ENCODE measurements at places on chromosomes 16 and 17.

GRCh38 chr17:69734656-69735055 lies 320.2 kb downstream of the MAP2K6 start:
- no peak for DNase-seq

GRCh38 chr17:17535957-17536356 lies 39.8 kb upstream of the RASD1 start:
- no peak for DNase-seq

GRCh38 chr17:45893725-45894021 lies 681 bp upstream of the MAPT start:
- DNase-seq = no peak

DNA sequence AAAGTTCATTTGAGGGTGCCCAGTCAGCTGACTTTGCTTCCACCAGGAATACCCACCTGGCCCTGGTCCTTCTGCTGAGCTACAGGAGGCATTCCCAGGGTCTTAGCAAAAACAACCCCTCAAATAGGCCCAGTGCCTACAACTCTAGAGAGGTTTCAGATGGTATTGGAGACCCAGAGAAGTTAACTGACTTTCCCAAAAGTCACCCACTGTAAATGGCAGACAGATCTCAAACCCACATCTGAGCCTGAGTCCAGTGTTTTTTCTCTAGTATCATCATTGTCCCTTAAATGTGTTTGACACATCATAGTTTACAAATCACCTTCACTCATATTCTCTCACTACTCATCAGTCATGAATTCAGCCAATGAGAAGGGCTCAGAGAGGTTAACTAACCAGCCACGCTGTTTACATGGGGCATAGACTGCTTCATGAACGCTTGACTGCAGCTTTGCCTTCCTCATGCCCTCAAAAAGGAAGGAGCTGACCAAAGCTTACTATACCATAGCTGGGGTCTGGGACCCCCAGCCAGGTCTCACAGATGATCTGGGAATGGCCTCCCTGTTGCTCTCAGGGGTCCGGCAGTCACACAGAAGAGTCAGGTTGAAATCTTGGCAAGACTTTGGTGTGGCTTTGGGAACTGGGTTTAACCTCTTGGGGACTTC lies 3.7 kb downstream of the PHOSPHO1 start:
- no peak for DNase-seq

- DNase-seq = peak; percentile 31
Observed at GRCh38 chr16:87681981-87682570, 79.8 kb downstream of the JPH3 start.

- peak; percentile 60 for DNase-seq
Observed at GRCh38 chr17:74987909-74988711, 678 bp downstream of the CDR2L start.

DNA sequence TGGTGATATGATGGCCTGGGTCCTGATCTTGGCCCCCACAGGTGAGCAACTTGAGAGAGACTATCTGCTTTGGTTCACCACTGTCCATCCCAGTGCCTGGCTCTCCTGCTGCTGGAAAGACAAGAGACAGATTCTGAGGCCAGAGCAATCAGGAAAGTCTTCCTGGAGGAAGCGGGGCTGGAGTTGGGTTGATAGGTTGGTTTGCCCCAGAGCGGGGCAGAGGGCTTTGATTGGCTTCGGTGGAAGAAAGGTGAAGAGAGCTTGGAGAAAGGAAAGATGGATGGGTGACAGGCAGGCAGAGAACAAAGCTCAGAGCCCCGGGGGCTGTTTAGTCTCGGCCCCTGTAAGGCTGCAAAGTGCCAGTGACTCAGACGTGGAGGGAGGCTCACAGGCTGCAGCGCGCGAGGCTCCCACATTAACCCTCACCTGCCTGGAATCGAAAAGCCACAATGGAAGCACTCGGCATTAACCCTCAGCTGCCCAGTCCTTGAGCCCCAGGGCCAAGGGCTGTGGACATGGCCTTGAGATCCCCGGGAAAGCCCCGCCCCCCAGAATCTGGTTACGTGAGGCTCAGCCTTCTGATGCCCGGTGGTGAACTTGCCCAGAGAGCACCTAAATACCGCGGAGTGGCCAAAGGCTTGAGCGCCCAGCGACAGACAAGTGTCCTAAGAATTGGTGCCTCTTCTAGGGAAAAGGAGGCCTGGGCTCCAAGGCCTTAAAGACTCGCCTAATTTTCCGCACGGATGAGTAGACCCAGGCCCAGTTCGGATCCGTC lies 996 bp upstream of the CPNE2 start:
- DNase-seq = no peak

GRCh38 chr16:86092586-86093480 lies 193.9 kb downstream of the IRF8 start:
- no peak for DNase-seq

GRCh38 chr16:73874324-73874723 lies 422.3 kb upstream of the PSMD7 start:
- DNase-seq = no peak

GRCh38 chr17:66847704-66848103 lies 12.8 kb downstream of the CACNG5 start:
- DNase-seq = no peak

- no peak for DNase-seq
Observed at GRCh38 chr17:48356866-48357265, 73.1 kb downstream of the SKAP1 start.

DNA sequence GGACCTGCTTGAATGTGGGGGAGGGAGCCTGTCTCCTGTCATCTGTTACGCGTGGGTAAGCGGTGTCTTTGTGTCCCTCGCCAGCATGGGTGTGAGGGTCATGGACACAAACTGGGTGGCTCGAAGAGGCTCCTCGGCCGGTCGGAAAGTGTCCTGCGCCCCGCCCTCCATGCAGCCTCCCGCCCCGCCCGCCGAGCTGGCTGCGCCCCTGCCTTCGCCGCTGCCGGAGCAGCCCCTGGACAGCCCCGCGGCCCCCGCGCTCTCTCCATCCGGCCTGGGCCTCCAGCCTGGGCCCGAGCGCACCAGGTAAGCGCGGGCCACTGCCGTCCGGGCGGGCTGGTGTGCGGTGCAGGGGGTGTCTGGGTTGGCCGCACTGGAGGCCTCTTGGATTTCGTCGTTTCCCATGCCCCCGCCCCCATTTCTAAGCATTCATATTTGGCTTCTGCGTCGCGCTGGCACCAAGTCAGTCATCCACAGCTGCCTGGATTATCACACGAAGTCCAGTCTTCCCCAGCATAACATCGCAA lies 43.8 kb downstream of the ELAC2 start:
- DNase-seq = no peak

GRCh38 chr17:9286434-9286833 lies 265.1 kb downstream of the NTN1 start:
- no peak for DNase-seq

- DNase-seq = peak; percentile 81
Observed at GRCh38 chr16:85275533-85276249, 163.4 kb upstream of the CIBAR2 start.

DNA sequence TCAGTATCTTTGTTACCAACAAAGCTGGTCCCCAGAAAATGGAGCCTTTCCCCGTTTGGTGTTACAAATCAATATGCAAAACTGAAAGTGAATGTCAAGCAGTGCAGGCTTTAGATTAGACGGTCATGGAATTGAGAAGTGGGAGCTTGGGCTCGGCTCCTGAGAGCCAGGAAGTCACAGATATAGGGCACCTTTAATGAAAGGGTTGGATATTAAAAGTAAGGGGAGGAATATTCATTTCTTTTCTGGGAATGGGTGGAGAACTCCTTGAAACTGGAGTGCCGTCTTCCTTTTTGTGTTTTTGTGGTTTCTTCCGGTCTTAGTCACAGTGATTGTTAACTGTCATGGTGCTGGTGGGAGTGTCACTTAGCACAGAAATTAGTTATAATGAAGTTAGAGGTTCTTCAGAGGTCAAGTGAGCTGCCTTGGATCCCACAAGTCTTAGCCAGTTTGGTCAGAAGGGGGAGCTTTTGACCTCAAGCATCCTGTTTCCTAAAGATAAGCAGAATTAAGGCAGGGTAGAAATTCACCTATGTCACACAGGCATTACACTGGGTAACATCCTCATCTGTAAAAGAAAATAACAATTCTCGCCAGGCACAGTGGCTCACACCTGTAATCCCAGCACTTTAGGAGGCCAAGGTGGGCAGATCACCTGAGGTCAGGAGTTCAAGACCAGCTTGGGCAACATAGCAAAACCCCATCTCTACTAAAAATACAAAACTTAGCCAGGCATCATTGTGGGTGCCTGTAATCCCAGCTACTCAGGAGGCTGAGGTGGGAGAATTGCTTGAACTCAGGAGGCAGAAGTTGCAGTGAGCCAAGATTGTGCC lies 9.6 kb upstream of the EIF1 start:
- peak; percentile 85 for DNase-seq

DNA sequence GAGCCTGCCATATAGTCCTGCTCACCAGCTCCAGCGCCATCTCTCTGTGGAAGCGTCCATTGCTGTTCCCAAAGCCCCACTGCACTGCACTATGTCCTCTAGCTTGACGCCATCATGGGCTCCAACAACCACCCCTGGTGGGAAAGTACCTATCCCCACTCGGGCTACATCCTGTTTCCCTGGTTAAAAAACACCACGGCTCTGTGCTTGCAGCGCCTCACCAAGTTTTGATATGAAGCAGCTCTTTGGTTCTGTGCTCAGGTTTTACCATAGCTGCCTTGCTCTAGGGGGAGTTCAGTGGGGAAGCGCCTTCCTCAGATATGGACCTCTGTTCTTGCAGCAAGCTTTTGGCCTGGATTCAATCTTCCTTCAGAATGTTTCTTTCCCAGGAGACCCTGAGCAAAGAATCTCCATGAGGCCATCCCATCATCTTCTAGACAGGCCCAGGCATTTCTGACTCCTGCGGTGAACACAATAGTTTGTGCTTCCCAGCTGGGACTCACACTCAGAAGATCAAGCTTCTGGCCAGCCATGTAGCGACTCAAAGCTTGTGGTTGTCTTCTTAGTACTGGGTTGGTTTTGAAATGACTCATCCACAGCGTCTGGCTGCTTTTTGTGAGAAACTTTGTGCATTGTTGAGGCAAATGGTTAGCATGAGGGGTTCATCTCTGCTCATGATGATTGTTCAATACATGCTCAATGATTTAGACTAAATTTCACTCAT lies 39.5 kb downstream of the DYNLRB2 start:
- peak; percentile 86 for DNase-seq

DNA sequence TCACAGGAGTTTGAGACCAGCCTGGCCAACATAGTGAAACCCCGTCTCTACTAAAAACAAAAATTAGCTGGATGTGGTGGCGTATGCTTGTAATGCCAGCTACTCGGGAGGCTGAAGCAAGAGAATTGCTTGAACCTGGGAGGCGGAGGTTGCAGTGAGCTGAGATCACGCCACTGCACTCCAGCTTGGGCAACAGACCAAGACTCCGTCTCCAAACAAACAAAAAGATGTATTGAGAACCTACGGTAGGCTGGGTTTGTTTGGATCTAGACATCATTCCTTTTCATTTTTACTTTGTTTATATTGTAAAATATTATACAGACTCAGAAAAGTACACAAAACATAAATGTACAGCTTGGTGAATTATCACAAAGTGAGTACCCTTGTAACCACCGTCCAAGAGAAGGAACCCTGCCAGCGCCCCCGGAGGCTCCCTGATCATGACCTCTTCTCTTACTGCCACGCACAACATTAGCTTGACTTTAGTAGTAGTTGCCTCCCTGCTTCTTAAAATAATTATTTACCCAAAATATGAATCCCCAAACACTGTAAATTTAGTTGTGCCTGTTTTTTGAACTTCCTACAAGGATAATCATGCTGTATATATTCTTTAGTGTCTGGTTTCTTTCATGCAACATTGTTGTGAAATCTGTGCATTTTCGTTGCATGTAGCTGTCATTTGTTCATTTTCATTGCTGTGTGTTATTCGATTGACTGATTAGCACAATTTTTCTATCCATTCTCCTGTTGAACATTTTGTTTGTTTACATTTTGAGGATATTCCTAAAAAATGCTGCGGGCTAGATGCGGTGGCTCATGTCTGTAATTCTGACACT lies 56.5 kb downstream of the KSR1 start:
- no peak for DNase-seq

GRCh38 chr16:49084628-49085390 lies 196.8 kb downstream of the CBLN1 start:
- DNase-seq = no peak

DNA sequence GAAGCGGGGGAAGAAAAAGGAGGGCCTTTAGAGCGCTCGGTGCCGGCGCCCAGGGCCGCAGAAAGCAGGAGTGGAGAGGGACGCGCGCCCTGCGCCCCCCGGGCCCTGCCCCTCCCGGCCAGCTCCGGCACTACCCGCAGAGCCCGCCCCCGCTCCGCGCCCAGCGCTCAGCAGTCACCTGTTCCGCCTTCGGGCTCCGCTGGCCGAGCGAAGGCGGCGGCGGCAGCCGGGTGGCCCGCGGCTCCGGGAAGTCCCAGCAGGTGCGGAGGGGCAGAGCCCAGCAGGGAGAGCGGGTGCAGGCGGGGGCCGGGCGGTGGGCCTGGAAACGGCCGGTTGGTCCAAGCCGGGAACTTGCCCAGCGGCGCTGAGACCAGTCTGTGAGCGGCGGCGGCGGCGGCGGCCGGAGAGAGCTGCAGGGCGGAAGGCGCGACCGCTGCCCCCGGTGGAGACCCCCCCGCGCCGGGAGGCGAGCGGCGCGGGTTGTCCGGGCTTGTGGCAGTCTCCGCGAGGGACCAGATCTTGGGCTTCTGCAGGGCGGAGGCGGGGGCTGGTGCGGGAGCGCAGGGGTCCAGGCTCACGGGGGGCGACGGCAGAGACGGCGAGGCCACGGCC lies 2.2 kb downstream of the IRX3 start:
- no peak for DNase-seq

DNA sequence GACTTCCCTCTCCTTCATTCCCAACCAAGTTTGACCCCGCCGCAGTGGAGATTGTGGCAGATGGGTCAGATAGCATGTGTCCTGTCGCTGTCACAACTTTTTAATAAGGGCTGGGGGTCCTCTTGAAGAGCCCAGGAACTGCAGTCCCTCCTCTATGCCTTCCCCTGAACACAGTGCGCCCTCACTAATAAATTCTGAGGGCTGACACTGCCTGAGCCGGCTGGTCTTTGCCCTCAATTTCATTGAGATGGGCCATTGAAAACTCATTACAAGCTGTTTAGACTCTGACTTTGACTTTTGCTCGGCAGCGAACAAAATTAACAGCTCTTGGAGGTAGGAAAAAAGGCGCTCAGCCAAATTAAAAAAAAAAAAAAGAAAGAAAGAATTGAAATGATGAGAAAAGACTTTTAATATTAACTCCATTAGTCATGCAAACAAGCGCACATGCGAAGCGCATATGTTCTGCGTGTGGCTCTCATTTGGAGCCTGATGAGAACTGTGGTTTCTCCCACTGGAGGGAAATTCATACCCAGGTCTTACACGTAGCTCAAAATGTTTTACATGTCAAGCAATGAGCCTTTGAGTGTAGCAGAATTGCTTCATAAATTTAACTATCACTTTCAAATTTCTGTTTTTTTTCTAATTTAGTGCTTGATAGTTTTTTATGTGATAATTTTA lies 704.7 kb downstream of the WWOX start:
- no peak for DNase-seq

DNA sequence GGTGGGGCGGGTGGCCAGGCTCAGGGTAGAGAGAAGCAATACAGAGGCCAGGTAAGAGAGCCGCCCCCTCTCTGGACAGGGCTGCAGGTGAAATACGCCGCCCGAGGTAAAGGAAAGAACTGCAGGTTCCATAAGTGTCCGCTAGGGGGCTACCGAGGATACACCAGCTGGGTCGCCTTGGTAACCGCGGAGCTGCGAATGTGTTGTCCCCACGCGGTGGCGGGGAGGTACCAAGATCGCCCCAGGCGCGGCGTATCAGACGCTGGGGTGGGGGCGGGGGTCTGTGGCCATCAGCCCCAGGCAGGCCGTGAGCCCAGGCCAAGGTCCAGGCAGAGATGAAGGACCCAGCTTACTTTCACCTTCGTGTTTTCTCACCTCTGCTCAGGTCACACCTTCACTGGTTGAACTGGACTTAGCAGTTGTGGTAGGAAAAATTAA lies 18.4 kb upstream of the ZFP90 start:
- peak; percentile 93 for DNase-seq

GRCh38 chr17:82246040-82246364 lies 17.2 kb downstream of the SLC16A3 start:
- DNase-seq = no peak
